ENCODE measurements at places on chromosomes 11 and 22.
A peak's percentile ranks its signal among the peaks of the same experiment; 100 is the strongest.

GRCh38 chr11:99325847-99326246 is 305.1 kb downstream of the CNTN5 start:
- DNase-seq: no peak

- DNase-seq: peak; percentile 50
These were observed 387.1 kb downstream of the SOX6 start for GRCh38 chr11:15969281-15969680.

DNA sequence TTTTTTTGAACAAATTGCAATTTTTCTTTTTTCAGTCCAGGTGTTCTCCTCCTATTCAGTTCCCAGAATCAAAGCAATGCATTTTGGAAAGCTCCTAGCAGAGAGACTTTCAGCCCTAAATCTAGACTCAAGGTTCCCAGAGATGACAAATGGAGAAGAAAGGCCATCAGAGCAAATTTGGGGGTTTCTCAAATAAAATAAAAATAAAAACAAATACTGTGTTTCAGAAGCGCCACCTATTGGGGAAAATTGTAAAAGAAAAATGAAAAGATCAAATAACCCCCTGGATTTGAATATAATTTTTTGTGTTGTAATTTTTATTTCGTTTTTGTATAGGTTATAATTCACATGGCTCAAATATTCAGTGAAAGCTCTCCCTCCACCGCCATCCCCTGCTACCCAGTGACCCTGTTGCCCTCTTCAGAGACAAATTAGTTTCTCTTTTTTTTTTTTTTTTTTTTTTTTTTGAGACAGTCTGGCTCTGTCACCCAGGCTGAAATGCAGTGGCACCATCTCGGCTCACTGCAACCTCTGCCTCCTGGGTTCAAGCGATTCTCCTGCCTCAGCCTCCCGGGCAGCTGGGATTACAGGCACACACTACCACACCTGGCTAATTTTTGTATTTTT is 6.2 kb upstream of the UBE4A start:
- DNase-seq: no peak

- DNase-seq: no peak
These were observed 432.2 kb upstream of the NARS2 start for GRCh38 chr11:79006854-79007253.

DNA sequence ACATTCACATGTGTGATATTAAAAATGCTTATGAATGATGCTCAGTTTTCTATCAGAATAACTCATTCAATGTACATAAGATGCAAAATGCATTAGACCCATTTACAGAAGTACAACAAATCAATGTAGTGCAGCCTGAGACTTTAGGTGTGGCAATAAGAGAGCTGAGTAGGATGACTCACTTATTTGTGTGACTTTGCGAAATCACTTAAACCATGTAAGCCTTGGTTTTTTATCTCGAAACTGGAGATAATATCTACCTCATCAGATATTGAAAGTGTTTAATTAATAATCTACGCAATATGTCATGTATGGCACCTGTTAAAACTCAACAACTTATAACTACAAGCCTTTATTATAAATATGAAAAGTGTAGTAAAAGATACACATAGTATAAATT is 105.7 kb upstream of the LUZP2 start:
- no peak for DNase-seq

- no peak for DNase-seq
These were observed 108.8 kb upstream of the CD44 start for GRCh38 chr11:35029979-35030682.

GRCh38 chr11:69808667-69809086 is 10.5 kb downstream of the FGF3 start:
- no peak for DNase-seq

DNA sequence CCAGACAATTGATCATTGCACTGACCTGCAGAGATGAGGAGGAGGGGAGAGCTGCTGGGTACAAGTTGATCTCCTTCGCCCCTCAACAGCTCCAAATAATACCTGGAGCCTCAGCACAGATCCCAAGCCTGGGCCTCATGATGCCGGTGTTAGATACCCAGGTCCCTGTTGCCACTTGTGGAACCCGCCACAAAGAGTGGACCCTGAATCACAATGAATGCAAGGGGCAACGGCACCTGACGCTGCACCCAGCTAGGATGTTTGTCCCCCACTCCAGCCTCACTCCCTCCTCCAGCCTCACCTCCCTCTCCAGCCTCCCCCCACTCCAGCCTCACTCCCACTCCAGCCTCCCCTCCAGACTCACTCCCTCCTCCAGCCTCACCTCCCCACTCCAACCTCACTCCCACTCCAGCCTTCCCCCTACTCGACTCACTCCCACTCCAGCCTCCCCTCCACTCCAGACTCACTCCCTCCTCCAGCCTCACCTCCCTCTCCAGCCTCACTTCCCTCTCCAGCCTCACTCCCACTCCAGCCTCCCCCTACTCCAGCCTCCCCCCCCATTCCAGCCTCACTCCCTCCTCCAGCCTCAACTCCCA is 879.0 kb downstream of the BRD1 start:
- no peak for DNase-seq

DNA sequence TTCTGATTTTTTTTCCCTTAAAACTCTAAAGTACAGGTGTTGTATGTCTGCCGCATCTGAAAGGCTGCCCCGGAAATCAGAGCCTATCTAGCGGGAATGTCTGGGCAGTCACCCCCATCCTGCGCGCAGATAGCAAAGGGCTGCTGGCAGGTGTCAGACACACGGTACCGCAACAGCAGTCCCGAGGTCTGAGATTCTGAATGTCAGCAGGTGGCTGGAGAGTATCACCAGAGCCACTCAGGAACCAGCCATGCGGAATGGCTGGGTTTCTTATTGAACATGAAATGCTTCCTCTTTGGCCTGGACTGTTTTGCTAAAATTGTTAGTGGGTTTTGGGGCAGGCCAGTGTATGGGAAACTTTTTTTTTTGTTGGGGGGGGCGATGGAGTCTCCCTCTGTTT is 53.3 kb downstream of the CERK start:
- DNase-seq: no peak

DNA sequence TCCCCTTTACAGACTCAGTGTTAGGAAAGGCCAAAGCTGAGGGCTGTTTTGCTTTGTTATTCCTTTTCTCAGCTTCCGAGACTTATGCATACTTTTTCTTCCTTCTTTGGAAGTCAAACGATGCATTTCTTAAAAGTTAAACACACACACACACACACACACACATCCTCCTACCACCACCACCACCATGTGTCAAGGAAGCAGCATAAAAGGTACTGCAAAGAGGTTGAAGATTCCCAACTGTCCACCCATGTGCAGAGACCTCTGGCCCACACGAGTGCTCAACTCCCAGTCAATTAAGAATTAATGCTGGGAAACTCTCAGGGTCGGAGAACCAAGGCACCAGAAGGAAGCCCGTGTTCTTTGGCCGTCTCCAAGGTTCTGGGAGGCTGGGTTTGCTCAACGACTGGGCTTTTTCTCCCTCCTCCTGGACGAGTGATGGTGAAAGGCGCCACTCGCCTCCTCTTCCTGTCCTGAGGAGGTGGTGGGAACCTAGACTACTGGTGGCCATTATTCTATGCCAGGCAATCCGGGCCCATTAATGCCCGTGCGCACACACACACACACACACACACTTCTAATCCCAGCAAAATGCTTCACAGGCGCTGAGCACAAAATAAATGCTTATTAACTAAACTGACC is 15.1 kb downstream of the MN1 start:
- no peak for DNase-seq

DNA sequence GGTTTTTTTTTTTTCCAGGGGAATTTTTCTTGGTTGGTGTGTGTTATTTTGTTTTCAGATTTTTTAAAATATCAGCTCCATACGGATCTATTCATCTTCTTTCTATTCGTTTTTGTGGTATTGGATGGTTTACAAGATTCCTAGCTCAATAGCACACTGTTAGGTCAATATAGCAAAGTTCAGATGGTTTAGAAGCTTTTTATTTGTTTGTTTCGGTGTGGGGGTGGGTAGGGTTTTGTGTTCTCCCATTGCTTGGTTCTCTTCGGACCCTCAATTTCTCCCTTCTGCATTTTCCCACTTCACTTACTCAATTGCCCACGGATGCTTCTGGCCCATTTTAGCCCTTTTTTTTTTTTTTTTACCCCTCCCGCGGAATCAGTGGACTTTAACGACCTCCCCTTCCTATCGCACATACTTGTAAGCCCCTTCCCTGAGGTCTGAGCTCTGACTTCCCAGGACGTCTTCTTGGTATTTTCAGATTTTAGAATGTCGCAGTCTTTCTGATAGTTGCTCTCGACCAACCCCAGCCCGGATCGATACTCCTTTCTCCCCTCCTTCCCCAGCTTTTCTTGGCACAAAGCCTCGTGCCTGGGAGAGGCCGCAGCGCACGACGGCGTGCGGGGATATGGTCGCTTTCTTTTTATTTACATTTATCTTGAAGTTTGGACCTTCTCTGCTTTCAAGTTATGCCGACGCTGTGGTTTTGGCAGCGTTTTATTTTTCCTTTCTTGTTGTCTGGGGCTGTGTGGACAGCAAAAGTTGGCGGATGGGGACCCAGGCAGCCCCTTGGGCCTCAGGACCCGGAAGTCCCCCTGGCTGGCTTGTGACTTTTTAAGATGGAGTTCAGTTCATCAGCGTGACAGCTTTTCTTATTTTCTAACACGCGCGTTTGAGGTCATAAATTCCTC is 4.4 kb upstream of the SPDYC start:
- DNase-seq: no peak

DNA sequence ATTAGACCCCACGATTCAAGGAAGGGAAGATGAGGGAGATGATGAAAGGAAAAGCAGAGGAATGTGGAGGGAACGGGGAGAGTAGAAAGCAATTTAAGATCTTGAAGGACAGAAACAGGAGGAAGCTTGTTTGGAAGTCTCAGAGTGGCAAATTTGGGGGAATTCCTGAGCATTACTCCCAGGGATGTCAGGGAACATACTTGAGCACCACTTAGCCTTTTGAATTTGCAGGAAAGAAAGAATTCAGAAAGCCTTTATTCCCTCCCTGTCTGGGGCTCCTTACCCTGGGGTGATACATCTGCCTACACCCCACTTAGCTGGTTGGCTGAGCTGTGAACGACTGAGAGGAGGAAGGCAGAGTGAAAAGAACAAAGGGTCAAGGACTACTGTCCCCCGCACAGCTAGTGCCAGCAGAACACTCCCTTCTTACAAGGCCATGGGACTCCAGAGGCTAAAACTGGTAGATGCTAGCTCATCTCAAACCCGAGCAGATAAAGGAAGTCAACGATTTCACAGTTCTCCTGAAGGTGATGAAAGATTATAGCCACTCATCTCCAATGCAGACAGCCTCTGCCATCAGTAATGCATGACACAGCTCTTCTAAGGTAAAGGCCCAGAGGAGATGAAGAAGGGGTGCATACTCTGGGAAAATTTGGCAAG is 84.0 kb upstream of the AKIP1 start:
- peak; percentile 82 for DNase-seq

GRCh38 chr11:117489999-117490679 is 162.5 kb downstream of the CEP164 start:
- DNase-seq: no peak

GRCh38 chr11:96307776-96308140 is 35.2 kb downstream of the MAML2 start:
- DNase-seq: no peak

GRCh38 chr22:31610611-31611010 is 51.4 kb downstream of the PISD start:
- DNase-seq: no peak

DNA sequence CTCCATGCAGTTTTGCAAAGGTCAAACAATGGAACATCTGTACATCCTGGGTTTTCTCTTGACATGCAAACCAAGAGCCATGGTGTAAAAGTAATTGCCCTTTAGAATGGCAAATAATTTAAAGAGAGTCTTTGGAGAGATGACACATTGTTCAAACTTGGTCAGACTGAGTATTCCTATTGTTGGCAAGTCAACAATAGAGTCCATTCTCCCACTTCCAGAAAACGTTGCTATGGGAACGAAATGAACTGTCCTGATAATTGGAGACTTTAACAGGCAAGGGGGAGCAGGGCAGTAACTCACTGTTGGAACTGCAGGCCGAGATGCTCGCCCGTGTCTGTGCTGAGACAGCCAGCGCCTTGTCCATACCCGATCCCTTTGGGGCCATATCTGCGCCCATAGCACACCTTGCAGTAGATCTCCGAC is 13.9 kb downstream of the CSRP3 start:
- no peak for DNase-seq

DNA sequence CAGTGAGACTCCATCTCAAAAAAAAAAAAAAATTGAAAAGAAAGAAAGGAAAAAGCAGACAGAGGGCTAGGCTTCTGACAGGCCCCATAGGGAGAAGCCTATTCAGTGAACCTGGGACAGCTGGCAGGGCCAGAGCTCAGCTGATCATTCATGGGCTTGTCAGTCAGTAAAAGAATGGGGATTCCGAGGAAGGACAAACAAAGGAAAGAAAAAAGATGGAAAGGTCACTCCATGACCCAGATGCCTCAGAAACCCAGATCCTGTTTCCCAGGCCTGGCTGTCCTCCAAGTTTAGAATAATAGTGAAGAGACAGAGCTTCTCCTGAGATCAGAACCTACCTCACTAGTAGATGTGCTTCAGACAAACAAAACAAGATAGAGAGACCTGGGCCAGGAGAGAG is 34.3 kb upstream of the ASPHD2 start:
- DNase-seq: no peak

- no peak for DNase-seq
These were observed 1.9 kb downstream of the C11orf21 start for GRCh38 chr11:2299773-2300172.

DNA sequence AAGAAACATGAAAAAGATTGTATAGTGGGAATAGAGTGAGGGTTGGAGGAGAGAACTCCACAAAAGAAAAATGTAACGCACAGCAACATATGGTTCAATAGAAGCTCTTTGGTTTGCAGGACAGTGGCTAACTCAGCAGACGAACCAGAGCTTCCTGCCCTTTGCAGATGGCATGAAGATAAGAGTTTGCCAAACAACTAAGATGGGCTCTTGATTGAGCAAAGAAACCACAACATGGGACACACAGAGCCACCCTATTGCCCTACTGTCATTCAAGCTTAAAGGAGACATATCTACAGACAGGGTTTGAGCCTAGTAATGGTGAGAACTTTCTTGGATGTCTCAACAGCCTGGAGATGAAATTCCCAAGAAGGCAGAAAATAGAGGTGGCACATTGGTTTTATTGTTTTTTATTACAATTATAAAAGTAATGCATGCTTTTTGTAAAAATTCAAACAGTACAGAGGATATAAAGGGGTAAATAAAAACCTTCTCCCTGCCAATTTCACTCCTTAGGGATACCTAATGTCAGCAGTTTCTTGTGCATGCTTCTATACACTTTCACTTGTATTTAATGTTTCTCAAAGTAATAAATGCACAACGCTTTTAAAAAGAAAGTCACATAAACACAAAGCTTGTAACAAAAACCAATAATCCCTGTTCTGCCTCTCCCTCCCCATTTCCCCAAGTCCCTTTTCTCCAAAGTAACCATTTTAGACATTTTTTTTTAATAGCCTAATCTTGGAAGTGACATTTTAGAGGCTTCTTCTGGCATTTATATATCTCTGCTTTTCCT is 63.7 kb downstream of the COPB1 start:
- no peak for DNase-seq

DNA sequence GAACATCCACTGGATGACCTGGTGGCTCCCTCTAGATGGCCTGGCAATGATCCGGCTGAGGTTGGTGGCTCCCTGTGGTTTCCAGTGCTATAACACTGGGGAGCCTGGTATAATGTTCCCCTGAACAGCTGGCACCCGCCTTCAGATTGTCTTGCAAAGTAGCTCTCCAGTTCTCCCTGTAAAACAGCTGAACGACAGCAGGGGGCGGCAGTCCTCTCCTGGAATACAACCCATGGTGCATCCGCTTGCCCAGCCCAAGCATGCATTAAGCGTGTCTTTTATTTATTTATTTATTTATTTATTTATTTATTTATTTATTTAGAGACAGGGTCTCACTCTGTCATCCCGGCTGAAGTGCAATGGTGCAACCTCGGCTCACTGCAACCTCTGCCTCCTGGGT is 258.9 kb downstream of the BUD13 start:
- no peak for DNase-seq

- no peak for DNase-seq
These were observed 8.9 kb upstream of the TNFRSF13C start for GRCh38 chr22:41935509-41935908.
